CMK (cell line): ENCODE measurements at places on chromosomes 3 and 15.

DNA sequence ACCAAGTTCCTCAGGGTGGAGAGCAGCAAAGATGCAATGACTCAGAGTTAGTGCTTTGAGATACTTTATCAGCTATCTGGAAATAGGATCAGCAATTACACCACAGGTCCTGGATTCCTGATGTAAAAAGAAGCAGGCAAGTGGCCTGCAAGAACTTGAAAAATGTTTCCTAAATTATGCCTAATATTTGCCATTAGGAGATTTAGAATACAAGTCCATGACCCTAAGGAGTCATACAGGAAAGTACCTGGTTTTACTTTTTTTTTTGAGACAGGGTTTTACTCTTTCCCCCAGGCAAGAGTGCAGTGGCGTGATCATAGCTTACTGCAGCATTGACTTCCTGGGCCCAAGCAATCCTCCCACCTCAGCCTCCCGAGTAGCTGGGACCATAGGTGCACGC lies 78.8 kb upstream of the CRBN start:
- no peak for DNase-seq

- DNase-seq = no peak
Observed at GRCh38 chr3:171649911-171650592, 160.2 kb downstream of the PLD1 start.

DNA sequence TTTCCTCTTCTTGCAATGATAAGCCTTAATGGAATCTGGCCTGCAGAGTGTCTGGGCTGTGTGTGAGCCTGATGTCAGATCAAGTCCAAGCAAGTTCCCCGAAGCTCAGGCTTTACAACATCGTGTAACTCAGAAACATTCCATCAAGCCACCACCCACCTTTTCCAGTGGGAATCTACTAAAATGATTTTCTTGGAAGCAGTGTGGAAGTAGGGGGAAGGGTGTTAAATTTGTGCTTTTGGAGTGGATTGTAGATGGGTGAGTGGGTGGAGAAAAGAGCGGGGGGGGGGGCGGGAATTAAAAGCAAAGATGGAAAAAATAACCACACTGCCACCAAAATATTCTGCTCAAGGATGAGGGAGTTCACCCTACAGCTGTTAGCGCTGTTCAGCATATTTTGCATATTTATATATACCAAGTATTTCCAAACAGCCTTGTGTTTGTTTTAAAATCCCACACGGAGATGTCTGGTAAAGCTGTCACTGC lies 53.6 kb downstream of the VGLL3 start:
- DNase-seq = no peak

DNA sequence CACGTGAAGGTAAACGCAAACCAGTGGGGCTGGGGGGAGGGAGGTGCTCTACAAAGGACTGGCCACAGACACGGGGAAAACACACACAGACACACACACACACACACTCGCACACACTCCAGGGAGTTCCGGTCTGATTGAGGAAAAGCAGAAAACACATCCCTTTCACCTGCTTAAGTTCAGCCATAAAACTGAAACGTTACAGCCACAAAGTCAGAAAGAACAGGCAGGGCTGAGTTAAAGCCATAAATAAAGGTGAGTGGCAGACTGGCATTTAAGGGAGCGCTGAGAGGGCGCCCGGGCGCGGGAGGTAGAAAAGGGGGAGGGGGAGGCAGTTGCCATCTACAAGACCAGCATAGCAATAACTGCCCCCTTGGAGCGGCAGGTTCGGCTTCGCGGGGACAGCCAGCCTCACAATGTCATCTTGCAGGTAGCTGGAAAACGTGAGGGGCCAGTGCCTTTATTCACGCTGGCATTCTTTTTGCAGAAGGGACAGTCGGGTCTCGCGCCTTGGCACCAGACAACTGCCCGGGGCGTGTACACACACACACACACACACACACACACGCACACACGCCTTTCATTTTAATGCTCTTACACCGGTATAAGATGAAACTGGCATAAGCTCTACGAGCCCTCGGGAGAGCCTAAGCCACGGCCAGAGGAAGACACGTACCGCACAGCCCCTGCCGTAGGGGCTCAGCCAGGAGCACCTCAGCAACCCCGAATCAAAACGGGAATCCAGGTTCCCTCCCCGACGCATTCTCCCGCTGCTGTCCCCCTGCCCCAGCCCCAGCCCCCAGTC lies 866 bp downstream of the TNIK start:
- DNase-seq = no peak

GRCh38 chr15:69626095-69627066 lies 173.8 kb downstream of the RPLP1 start:
- no peak for DNase-seq

DNA sequence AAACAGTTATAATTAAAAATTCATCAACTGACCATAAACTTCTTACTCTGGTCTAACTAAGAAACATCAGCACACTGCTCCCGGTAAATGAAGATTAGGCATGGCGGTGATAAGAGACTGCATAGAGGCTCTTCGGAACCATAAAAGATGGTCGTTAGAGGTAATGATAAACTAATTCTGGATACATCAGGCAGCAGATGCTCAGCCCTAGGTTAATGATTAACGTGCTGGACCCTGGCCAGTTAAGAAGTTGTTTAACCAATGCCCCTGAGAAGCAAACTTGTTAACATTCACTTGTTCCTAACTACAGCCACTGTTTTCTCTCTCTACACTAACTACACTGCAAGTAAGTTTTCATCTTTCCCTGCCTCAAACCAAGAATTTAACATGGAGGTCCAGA lies 111.5 kb downstream of the PDZRN3 start:
- DNase-seq = no peak

GRCh38 chr15:38817427-38818156 lies 253.0 kb upstream of the RASGRP1 start:
- DNase-seq = no peak

- DNase-seq = no peak
Observed at GRCh38 chr3:124200407-124200806, 208.5 kb upstream of the ROPN1 start.

GRCh38 chr3:105812194-105812586 lies 56.6 kb downstream of the CBLB start:
- no peak for DNase-seq

DNA sequence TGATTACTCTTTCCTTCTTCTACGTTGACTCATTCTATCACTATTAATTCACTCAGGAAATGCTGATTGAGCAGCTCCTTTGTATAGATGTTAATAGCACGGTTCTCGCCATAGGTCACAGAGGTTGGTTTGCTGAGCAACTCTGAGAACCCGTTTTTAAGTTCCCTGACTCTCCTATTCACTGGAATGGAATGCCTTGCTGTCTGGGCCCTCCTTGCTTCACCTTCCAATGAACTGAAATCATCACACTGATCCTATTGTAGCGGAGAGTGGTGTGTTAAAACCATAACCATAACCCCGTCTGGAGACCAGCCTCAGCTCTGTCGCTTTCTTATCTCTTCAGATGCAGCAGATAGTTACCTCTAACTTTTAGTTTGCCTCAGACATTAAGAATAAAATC lies 323.6 kb downstream of the GABRB3 start:
- DNase-seq = no peak

DNA sequence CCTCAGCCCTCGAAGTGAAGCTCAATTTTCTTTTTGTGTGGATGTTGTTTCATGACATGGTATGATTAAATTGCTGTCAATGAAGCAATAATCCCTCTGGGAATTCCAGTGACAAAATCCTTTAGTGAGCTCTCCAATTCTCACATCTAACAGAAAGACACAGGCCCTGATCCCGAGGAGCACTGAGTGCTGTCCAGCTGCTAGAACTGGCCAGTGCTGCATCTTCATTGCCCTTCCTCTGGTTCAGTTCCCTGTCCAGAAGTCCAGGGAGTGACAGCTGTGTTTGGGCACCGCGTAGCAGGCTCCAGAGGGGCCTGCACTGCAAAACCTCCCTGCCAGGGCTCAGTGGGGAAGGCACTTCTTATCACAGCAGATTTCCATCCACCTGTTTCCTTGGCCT lies 516.8 kb upstream of the ATP11B start:
- DNase-seq = no peak

GRCh38 chr3:156260331-156260730 lies 140.0 kb downstream of the KCNAB1 start:
- no peak for DNase-seq

GRCh38 chr3:87069971-87070370 lies 79.0 kb upstream of the VGLL3 start:
- no peak for DNase-seq

GRCh38 chr15:32124726-32125125 lies 94.4 kb downstream of the CHRNA7 start:
- DNase-seq = no peak

GRCh38 chr3:15367059-15367458 lies 34.7 kb upstream of the SH3BP5 start:
- DNase-seq = no peak

- DNase-seq = no peak
Observed at GRCh38 chr3:167872032-167872431, 136.5 kb downstream of the SERPINI1 start.

DNA sequence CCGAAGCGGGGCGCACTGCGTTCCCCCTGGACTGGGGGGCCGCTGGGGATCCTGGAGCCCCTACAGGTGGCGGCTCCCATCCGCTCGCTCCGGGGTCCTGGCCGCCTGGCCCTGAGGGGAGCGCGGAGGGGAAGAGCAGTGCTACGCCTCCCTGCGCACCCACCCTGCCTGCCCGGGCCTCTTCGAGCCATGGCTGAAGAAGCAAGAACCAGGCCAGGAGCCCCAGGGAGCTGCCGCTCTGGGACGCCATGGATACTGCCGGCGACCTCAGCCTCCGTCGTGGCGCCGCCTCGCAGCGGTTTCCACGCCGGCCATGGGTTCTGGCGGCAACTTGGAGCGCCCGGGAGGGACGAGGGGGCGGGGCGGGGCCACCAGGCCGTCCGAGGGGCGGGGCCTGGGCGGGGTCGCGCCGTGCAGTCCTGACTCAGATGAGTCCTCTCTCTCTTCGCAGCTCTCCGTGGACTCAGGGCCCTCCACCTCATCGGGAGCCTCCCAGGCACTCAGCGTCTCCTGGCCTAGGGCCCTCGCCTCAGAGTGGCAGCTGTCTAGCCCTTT lies 50.9 kb downstream of the MYL3 start:
- DNase-seq = no peak

DNA sequence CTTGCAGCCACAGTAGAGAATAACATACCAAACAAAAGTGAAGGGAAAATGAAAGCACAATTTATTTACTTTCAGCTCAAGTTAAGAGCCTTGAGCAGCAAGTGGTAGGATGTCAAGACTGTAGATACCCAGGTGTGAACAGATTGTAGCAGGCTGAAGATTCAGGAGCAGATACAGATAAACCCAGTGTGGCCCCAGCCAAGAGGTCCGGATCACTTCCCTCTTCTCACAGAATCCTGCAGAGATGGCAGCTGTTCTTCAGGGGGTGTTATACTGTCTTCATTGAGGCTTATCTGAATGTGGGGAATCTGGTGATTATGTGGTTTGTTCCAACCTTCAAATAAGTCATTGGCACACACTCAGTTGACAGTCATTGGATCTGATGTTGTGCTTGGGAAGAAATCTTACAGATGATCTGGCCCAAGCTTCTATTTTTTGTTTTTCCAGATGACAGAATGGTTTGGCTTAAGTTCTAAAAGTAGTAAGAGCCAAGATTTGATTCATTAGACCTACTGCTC lies 2.2 kb downstream of the STARD9 start:
- DNase-seq = no peak

GRCh38 chr3:134364936-134365765 lies 9.1 kb downstream of the AMOTL2 start:
- no peak for DNase-seq

DNA sequence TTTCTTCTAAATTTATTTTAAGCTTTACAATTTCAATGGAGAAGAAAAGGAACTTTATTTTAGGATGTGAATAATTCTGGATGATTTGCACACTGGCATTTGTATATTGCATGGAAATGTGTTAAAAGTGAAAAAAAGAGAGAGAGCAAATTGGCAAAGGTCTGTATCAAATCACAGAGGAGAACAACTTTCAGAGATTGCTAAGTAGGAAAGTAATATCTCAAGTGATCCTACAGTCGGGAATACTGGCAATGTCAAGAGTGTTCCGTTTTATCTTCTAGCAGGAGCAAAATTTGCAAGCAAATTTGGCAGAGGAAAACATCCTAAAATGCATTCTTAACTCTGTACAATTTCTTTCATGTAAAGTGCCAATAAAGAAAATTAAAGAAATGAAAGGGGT lies 97.1 kb upstream of the TMC3 start:
- DNase-seq = no peak

GRCh38 chr3:155080692-155081091 lies 573 bp downstream of the MME start:
- no peak for DNase-seq

DNA sequence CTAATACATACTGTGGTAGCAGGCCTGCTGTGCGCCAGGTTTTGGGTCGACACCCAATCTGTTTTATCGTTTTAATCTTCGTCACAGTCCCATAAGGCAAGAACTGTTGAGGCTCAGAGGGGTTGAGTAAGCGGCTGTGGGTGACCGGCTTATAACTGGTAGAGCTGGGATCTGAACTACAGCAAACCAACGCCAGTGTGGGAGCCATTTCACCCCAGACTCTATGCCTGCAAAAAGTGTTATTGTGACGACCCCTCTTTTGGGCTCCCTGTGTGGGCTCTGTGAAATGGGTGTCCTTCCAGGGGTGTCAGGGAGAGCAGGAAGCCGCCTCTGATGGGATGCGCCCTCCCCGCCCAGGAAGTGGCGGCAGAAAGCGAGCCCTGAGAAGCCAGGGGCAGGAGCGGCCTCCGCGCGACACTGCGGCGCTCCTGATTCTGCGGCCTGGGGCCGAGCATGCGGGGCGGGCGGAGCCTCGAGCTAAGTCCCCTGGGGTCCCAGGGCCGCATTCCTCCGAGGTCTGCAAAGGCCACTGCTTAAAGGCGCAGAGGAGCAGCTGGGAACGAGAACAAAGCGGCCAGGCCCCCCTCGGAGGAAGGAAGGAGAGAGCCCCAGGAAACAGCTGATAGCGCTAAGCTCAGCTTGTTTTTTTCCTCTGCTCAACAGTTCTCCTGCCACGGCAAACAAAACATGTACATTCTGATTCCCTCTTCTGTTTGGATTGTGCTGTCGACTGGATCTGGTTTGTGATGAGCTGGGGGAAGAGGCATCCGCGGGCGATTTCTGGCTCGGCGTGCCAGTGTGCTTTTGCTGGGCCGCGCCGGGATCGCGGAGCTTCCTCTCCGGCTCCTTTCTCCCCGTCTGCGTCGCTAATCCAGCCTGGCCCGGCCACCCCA lies 33.9 kb downstream of the GRK7 start:
- no peak for DNase-seq

DNA sequence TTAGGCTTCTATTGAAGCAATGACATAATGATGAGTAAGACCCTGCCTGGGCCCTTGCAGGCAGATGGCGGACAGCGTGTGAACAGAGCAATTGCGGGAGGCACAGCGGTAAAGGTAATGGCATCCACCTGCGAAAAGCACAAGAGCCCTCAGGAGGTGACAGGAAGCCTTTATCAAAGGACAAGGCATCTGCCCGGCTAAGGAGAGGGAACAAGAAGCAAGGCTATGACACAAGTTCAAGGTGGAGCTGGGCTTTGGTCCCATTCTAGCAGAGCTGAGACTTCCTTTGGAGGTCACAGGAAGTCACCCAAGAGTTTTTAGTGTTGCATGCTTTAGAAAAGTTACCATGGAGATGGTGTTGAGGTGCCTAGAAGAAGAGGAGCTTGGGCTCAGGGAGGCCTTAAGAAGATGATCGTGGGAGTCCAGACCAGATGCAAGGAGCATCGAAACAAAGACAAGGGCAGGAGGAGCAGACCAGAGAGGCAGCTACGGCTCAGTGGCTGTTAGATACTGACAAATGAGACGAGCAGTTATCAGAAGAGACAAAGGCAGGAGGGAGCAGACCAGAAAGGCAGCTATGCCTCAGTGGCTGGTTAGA lies 34.5 kb downstream of the OSBPL10 start:
- no peak for DNase-seq

- DNase-seq = no peak
Observed at GRCh38 chr3:5290915-5291314, 103.4 kb downstream of the EDEM1 start.

GRCh38 chr3:10389995-10390394 lies 69.1 kb upstream of the SEC13 start:
- DNase-seq = no peak
